PC-3 (cell line): ENCODE measurements at places on chromosomes 1 and 21.

DNA sequence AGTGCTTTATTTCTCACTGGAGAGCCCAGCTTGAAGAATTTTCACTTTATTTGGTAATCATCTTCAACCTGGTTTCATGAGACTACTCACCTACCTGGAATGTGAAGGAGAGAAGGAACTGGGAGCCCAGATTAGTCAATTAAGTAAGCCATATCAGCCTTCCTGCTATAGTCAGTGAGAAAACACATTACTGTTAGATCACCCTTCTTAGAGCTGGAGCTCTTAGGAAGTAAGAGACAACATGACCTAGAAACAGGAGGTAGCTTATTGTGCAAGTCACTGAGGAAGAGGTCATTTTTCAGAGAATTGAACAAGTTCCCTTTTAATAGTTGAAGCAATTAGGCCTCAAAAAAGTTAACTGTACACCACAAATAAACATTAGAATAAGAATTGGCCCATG is 49.2 kb upstream of the TEKT2 start:
- peak; percentile 88 for DNase-seq

- DNase-seq = no peak
These were observed 1.0 kb upstream of the EFNA1 start for GRCh38 chr1:155126556-155127104.

- DNase-seq = no peak
These were observed 78.1 kb downstream of the DHRS3 start for GRCh38 chr1:12539705-12540579.

GRCh38 chr1:84242641-84243040 is 58.9 kb upstream of the SAMD13 start:
- DNase-seq = no peak

GRCh38 chr1:94022471-94023189 is 98.3 kb downstream of the ABCA4 start:
- peak; percentile 60 for DNase-seq
